Stimulated activated CD4-positive, alpha-beta T cell treated with anti-CD3 and anti-CD28 coated beads, Interleukin-15, amount 100 ng/mL, for 48 hours (primary cell): ENCODE measurements at places on chromosomes 12 and 14.
A peak's percentile ranks its signal among the peaks of the same experiment; 100 is the strongest.

DNA sequence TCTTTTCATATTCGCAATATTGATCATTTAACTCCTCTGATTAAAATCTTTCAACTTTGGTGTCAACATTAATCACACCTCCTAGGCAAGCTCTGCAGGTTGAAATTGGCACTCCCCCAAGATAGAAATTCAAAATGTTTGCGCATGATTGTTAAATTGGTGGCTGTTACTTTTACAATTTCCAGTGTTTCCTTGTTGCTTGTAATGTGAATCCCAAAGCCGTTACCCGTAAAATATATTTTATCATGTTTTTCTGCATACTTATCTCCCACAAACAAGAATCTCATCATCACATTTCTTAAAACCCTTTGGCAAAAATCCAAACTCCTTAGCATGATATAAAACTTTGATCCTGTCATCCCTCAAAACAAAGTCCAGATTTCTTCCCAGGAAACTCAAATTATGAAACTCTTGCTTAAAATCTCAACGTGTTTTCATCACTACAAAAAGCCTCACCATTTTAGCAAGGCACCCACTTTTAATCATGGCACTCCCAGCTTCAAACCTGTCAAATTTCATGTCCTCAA is 14.7 kb downstream of the RTL1 start:
- no peak for DNase-seq

GRCh38 chr14:96852823-96853422 is 55.7 kb downstream of the VRK1 start:
- DNase-seq: no peak

DNA sequence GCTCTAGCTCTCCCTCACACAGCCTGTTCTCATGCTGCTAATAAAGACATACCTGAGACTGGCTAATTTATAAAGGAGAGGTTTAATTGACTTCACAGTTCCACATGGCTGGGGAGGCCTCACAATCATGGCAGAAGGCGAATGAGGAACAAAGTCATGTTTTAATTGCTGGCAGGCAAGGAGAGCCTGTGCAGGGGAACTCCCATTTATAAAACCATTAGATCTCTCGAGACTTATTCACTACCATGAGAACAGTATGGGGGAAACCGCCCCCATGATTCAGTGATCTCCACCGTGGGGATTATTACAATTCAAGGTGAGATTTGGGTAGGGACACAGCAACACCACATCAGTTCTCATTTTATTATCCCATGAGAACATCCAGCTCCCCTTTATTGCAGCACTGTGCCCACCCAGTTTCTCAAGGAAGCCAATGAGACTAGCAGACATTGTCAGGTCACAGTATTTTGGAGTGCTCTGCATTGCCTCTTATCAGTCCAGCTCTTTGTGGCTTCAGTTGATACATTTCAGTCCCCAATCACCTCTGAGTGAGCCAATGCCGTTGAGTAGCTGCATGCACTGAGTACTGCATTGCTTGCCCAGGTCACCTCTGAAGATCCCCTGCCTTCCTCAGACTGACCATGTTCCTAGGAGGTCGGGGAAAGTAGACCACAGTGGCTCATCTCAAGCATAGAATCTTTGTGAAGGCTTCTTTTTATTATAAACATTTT is 131.2 kb downstream of the CRADD start:
- DNase-seq: no peak

DNA sequence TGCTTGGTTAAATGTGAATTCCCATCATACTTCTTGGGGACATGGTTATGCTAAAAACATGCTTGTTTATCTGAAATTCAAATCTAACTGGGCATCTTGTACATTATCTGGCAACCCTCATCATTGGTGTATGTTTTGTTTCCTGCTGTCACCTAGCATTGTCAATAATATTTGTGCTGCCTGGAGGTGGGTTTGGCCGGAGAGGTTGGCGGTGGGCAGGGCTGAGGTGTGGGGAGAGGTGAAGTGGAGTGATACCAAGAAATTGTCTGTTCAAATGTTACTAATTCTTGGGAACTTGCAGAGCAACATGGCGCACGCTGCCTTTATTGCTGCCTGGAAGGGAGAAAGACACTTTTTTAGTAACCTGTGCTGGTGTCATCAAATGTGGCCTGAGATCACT is 280.5 kb downstream of the VRK1 start:
- no peak for DNase-seq

DNA sequence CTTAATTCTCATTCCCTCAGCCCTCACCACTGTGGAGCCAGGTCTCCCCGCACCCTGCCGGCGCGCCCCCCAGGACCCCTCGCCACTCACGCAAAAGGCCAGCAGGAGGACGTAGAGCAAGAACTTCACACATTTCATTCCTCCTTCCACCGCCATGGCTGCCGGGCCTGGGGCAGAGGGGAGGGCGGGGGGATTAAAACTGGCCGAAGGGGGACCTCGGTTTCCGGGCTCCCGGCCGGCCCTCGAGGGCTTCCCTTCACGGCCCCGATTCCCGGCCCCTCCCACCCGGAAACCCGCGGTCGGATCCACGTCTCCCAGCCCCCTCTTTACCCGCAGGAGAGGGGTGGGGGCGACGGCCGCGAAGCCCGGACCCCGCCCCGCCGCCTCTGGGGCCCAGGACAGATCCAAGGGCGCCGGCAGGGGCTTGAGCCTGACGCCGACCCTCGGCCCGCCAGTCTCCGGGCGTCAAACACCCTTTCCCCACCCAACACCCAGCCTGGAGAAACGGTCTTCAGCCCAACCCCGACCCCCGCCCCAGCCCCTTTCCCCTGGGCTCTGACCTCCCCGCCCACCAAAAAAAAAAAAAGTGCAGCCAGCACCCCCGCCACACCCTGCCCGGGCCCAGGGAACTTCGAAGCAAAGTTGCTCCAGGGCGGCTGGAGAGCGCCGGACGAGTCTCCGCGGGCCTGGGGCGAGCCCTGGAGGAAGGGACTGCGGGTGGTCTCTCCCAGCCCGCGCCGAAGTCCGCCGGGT is 447 bp downstream of the CD63 start:
- no peak for DNase-seq

GRCh38 chr12:124613151-124613585 is 45.8 kb upstream of the NCOR2 start:
- no peak for DNase-seq

- no peak for DNase-seq
Observed at GRCh38 chr12:52656616-52657015, 4.6 kb upstream of the KRT2 start.

- DNase-seq: no peak
Observed at GRCh38 chr14:62957562-62957961, 87.7 kb downstream of the KCNH5 start.

DNA sequence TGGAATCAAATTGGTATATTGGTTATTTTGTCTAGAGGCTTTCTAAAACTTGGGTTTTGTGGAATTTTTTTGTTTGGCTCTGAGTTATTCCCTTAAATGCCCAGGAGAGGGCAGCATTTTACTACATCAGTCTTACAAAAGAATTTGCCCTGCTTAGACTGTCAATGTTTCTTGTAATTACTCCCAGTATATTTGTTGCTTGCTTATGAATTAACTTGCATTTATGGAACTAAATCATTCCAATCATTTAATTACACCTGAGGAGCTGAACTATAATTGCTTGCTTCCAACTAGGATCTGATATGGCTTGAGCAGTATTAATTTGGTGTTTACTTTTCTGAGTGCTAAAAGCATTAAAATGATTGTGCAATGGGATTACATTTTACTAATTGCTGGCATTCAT is 48.7 kb downstream of the MIPOL1 start:
- DNase-seq: no peak

- no peak for DNase-seq
Observed at GRCh38 chr12:115060477-115061168, 376.6 kb upstream of the TBX3 start.

DNA sequence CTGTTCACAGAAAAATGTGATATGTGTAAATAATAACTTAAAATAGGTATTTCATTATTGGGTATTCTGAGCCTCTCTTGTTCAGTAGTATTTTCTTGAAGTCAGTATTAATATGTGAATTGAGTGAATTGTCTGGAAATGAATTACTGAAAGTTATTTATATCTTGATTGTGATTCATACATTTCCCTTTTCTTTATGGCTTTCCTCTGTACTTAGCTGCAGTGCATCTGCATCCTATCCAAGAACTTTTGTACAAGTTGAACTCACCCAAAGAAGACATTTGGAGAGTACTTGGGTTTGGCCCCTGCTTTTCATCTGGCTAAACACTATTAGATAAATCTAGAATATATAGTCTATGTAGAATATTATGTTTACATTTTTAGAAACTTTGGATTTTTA is 326.0 kb downstream of the RAD51B start:
- DNase-seq: no peak

DNA sequence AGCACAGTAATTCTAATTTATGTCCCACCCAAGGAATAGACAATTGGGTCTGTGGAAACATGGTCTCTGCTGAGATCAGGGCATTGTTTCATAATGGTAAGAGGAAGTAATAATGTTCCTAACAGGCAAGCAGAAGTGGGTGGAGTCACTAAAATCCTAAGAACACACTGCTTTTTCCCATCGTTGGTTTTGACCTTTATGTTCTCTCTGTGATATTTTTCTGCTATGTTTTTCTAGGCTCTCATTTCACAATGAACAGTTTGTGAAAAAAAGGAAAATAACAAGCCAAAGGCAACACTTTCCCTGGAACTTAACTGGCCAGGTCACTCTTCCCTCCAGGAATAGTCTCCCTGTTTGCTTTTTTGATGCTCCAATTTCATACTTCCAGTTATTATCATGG is 80.6 kb upstream of the OVCH1 start:
- DNase-seq: no peak

DNA sequence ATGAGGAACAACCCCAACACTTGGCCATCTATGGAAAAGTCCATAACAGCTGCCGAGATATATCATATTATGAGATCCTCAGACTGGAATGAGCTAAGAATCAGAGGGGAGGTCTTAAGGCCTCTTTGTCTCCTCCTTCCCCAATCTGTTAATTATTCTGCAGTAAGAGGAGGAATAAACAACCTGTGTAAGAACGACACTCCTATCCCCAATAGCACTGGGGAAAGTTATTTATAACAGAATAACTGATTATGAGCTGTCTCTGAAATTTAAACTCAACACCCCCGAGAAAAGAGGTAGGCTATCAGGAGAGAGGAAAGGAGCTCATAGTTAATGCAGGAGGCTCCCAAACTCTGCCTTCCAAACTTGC is 68.0 kb downstream of the NIN start:
- DNase-seq: no peak

- DNase-seq: no peak
Observed at GRCh38 chr14:62162998-62163589, 400.9 kb downstream of the SNAPC1 start.

DNA sequence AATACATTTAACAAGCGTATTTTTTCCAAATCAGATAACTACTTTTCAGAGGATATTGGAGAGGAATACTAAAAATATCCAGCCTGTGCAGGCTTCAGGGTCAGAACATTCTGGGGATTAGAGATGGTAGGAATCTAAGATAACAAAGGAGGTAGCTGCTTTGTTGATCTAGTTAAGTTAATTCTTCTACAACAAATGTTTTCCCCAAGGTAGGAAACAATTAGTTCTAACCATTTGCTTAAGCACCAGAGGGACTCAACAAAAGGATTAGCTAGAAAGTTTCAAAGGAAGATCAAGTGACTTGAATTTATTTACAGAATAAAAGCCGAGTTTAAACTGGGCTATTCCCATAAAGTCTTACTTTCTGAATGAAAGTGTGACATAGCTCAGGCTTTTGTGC is 524.2 kb downstream of the TMTC2 start:
- no peak for DNase-seq

DNA sequence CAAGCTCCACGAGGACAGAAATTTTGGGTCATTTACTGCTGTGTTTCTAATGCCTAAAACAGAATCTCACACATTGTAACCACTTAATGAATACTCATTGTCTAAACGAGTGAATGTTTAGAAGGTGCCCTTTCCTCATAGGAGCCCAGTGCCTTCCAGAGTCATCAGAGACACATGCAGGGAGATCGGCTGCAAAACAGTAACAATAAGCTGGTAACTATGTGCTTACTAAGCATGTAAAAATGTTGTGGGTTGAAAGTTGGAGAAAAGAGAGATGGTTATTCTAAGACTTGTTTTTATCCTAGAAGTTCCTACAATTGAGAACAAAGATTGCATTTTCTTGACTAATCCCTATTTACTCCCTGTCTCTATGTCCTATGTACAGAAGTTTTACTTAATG is 7.4 kb downstream of the TESPA1 start:
- no peak for DNase-seq

DNA sequence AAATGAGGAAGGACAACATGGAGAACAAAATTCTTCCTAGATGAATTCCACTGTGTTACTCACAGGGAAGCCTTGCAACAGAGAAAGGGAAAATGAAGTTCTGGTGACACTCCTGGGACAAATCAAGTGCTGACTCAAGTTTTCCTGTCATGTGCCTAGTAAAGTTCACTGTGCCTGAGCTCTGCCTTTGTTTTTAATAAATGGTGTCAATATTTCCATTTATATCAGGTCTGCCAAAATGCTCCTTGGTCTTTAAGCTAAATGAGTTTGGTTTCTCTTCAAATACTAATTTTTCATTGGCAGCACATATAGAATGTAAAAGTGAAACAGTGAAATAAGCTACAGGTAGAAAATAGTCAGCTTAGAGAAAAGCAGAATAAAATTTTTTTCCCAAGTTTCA is 33.0 kb downstream of the HIGD1C start:
- DNase-seq: no peak

GRCh38 chr14:25400607-25401206 is 350.8 kb upstream of the STXBP6 start:
- peak; percentile 5 for DNase-seq

- DNase-seq: no peak
Observed at GRCh38 chr12:24088751-24089509, 139.5 kb upstream of the SOX5 start.

DNA sequence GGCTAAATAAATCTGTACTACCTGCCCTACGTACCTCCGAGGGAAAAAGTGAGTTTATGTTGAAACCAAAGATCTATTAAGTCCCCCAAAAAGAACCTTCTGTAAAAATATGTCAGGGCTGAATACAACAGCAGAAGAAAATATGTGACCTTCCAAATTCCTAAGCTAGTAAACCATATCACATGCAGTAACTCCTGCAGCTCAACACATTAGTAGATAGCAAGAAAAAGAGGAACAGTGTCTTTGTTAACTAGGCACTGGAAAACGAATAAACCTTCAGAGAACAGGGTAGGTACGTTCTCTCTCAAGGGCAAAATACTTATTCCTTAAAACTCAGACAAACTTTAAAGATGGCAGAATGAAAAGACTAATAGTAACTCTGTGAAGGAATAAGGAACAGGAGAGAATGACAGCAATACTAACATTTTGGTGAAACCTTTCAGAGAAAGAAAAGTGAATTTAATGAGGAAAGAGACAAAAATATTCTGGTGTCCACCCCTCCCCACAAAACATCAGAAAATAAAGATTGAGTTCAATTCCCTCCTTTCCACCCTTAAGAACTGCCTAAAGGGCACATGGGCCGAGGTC is 18.0 kb downstream of the CBX5 start:
- no peak for DNase-seq

GRCh38 chr14:52086711-52087110 is 17.9 kb upstream of the NID2 start:
- no peak for DNase-seq

- no peak for DNase-seq
Observed at GRCh38 chr14:95077345-95077744, 80.0 kb downstream of the DICER1 start.

- DNase-seq: no peak
Observed at GRCh38 chr12:67937822-67938221, 51.4 kb upstream of the IFNG-AS1 start.

GRCh38 chr12:116121453-116121871 is 156.0 kb downstream of the MED13L start:
- no peak for DNase-seq
